ENCODE measurements at places on chromosomes 7 and 10.

DNA sequence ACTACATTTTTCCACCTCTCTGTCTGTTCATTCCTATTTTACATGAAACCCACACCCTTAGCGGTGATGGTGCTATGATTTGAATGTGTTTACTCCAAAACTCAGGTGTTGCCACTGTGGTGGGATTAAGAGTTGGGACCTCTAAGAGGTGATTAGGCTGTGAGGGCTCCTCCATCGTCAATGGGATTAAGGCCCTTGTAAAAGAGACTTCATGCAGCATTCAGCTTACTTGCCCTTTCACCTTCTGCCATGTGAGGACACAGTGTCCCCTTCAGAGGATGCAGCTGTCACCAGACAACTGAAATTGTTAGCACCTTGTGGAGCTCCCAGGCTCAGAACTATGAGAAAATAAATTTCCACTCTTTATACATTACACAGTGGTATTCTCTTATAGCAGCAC is 182.2 kb downstream of the NOC3L start:
- no peak for DNase-seq

DNA sequence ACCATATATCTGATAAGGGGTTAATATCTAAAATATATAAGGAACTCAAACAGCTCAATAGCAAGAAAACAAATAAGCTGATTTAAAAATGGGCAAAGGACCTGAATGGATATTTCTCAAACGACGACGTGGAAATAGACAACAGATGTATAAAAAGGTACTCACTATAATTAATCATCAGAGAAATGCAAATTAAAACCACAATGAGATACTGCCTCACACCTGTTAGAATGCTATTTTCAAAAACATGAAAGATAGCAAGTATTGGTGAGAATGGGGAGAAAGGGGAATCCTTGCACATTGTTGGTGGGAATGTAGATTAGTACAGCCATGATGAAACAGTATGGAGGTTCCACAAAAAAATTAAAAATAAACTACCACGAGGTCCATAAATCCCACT is 163.2 kb downstream of the DKK1 start:
- no peak for DNase-seq

DNA sequence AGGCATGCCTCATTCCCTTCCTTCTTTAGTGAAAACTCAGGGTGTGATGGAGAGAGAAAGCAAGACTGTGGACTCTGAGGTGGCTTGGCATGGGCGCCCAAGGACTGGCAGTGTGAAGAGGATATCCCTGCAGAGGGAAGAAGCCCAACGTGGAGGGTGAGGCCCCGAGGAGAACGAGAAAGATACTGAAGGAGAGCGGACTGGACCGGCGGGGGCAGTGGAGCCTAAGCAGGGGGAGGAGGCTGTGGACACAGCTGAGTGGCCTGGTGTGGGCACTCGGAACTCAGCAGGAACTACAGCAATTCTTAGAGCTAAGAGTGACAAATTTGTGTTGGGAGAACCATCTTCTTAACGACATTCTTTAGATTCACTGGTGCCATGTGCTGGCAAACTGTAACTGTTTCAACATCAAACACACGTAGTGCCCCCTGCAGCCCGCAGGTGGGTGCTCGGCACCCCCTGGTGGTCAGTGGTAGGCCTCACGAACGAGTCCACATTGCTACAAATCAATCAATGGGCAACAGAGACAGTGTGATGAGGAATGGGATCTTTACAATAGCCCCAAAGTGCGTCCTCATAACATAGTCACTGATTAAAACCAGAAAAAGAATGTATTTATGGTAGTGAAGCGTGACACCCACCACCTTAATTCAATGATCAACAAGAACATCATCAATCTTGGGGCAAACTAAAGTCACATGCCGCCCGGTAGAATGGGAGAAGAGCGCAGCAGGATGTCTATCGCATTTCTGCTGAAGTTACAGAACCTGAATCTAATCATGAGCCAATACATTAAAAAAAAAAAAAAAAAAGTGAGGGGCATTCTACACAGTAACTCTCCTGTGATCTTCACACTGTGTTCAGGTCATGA is 2.0 kb upstream of the SFTPA1 start:
- peak; percentile 4 for DNase-seq

DNA sequence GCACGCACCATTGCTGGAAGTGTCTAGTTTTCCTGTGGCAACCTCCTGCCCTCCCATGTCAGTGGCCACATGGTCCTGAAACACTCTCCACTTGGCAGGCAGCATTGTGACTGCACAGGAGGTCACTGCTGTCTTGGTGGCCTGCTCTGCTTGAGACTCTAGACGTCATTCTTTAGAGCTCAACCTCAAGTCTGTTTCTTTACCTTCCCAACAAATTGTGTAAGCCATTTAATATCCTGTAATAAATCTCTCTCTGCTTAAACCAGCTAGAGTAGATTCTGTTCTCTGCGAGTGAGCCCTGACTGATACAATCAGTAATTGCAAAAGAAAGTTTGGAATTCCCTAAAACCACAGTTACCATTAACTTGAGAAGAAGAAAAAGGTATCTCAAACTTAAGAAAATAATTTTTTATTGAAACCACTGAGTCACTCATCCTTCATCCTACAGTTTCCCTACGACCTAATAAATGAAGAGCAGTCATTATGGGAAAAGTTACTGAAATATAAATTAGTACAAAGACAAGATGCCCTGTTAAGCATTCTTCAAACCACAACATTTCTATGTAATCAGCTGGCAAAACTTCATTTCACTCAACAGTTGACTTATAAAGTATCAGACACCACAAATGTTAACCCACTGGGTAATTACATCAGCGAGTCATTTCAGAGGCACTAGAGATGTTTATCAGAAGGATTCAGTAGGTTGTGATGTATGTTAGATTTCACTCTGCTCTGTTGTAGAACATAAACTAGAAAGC is 18.0 kb downstream of the SLC25A13 start:
- DNase-seq: no peak

DNA sequence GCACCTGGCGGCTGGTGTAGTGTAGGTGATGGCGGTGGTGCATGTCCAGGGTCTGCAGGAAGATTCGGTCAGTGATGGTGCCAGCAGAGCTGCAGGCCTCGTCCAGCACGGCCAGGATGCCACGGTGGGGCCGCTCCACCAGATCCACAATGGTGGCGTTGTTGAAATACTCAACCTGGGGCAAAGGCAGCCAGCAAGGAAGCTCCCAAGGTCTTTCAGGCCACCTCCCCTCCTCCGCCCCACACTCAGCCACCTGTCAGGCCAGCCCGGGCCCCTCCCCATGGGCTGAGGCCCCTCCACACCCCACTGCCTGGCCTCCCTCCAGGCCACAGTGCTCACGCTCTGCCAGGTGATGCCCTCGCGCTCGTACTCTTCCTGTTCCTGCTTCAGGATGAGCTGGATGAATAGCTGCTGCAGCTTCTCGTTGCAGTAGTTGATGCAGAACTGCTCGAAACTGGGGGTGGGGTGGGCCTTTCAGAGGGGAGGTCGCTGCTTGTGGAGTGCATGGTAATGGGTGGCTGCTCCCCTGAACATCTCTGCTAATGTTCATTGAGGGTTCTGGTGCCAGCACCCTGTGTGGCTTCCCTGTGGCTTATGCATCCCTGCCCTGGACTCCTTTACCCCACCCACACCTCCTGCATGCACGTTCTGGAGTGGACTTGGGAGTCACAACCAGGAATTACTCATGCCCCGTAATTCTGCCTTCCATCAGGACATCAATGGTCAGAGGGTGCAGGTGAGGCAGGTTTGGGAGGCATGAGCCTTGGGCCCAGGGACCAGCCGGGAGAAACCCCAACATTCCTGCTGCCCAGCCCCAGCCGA is 8.9 kb downstream of the MYO1G start:
- DNase-seq: no peak

DNA sequence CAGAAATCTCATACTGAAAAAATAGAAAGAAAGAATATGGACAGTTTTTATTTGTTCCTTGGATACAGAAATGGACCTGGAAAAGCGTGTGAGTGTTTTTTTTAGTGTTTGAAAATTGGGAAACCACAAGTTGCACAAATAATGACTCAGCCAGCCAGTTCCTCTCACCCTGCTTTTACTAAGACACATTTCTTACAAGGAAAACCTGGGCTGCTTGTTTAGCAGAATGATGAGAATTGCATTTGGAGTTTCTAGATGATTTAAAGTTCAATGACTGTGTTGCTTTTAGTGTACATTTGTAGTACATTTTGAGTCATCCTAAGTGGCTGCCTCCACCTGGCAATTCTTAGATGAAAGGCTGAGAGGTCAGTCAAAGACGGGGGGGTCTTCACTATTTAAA is 218.7 kb downstream of the ABCA13 start:
- no peak for DNase-seq

DNA sequence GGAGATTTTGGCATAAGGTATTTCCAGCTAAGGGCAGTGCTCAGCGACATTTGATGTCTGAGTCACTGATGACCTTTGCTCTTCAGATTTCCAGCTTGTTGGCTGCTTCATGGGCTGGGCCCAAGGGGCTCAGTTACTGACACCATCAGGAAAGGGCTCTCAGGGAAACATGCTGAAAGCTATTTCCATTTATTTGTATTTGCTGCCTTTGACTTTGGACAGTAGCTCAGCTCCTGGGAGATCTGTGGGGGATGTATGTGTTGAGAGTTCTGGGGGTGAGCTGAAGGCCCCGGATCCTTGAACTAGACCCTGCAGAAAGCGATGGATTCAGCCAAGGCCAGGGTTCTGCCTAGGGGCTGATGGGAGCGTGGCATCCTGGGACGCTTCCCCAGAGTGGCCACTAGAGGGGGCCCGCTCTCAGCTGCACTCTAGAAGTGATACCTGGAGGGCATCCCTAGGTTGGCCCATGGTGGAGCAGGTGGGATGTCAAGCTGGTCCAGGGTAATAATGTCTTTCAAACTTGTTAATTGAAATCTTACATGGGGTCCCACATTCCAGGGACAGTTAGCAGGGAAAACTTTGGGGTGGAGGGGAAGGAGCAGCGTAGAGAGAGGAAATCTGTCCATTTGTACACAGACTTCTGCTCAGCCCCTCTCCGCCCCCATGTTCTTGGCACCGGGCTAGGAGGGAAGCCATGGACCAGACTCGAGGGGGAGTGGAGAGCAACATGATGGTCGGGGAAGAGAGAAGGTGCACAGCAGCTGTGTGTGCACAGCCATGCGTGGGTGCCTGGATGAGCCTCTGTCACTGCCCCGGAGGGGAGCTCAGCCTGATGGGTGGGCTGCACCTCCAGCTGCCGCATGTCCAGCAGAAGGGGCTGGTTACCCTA is 3.0 kb upstream of the BTBD16 start:
- DNase-seq: no peak

- DNase-seq: no peak
These were observed 259.1 kb downstream of the PTPRN2 start for GRCh38 chr7:158328376-158329013.

GRCh38 chr10:32961895-32962369 is 3.9 kb upstream of the ITGB1 start:
- DNase-seq: no peak

DNA sequence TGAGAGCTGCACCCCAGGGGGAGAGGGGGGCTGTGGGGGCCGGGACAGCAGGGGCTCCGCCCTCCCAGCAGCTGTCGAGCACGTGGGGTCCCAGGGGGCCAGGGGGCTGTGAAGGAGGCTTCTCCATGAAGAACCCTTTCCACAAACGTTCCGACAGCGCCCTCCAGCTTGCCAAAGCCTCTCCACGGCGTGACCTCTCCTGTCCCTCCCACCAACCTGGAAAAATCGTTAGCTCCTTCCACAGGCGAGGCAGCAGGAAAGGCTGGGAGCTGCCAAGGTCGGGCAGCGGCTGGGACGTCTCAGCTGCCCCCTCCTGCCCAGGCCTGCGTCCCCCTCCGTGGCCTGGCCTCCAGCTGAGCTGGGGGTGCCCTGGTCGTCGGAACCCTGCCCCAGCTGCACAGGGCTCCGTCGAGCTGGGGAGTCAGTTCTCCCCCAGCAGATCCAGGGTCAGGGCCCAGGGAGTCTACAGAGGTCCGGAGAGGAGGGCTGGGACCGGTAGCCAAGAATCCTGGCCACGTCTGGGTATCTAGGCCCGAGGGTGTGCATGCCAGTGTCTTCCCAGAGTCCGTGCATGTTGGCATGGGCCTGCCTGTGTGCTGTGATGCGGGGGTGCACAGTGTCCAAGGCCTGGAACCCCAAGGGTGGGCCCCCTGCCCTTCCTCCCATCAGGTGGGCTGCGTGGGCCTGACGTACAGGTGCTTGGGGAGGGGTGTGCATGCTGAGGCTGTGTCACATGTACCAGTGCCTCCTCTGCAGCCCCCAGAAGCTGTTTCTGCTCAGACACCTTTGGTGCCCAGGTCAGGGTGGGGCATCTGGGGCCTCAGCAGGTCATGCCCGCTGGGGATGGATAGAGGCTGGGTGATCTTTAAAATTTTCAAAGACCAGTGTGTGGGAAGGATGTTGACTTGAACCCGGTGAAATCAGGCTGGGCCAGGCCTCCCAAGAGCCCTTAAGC is 66.5 kb downstream of the UNCX start:
- DNase-seq: no peak

GRCh38 chr10:127909716-127910463 is 3.0 kb downstream of the PTPRE start:
- DNase-seq: no peak

DNA sequence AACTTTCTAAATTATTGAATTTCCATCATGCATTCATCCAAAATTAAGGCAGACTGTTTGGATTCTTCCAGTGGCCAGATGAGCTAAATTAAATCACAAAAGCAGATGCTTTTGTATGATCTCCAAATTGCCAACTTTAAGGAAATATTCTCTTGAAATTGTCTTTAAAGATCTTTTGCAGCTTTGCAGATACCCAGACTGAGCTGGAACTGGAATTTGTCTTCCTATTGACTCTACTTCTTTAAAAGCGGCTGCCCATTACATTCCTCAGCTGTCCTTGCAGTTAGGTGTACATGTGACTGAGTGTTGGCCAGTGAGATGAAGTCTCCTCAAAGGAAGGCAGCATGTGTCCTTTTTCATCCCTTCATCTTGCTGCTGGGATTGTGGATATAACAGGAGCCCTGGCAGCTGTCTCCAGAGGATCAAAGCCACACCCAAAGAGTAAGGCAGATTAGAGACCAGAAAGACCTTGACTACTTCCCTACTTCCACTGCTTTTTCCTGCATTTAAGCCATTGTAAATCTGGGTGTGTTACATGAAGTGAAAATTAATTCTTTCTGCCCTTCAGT is 8.2 kb upstream of the CFAP69 start:
- no peak for DNase-seq

DNA sequence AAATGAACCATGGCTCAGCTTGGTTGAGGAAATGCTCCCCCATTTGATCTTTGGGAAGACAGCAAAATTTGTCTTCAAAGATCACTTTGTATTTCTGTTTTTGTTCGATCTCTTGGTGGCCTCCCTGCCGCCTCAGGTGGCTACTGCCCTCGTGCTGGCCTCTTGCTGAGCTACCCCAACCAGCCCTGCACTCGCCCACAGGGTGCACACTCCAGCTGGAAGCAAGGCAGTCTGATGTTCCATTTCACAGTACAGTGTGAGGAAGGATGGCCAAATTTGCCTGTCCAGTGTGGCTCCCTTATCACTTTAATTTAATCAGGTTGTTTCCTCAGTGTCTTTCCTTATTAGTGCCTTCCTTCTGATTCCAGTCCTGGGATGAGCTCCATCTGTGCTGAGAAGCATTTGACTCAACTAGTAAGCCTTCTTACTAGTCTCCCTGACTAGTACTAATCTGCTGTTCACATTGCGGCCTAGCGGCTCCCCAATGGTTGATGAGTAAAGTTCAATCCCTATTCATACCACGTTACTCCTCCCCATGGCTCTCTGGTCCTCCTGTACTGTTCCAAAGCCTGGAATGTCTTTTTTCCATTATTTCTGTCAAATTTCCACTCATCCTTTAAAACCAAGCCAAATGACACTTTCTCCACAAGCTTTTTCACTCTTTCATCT is 8.2 kb downstream of the MYOF start:
- no peak for DNase-seq

- DNase-seq: no peak
These were observed 422.8 kb downstream of the KCNMA1 start for GRCh38 chr10:77214799-77215198.
